PC-3 (cell line): ENCODE measurements at places on chromosomes 7 and 10.

DNA sequence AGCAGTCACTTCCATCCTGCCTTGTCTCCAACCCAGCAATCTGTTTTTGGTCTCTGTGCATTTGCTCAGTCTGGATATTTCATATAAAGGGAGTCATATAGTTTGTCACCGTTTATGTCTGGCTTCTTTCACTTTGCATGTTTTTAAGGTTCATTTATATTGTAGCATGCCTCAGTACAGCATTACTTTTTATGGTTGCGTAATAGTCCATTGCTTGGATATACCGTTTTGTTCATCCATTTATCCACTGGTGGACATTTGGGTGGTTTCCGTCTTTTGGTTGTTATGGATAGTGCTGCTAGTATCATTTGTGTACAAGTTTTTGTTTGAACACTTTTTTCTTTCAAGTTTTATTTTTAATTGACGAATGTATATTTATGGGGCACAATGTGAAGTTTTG lies 18.2 kb downstream of the TBC1D12 start:
- DNase-seq: no peak

- no peak for DNase-seq
These were observed 125.7 kb upstream of the CDK1 start for GRCh38 chr10:60652628-60653027.

GRCh38 chr10:120987359-120987758 lies 136.2 kb downstream of the WDR11 start:
- DNase-seq: no peak

DNA sequence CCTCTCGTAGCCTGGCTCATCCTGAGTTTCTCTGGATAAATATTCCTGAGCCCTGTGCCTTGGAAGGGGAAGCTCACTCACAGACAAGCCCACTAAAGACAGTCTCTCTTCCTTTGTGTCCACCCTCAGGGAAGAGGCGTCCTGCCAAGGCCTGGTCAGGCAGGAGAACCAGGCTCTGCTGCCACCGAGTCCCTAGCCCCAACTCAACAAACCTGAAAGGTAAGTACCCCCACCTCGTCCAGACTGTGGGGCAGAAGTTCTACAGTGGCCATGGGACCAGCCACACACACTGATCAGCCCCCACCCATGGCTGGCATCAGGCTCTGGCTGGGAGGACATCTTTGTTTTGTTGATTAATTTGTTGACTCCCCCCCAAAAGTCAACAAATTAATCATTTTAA lies 2.8 kb downstream of the GPR15LG start:
- DNase-seq: no peak

- DNase-seq: no peak
These were observed 612.2 kb upstream of the MKI67 start for GRCh38 chr10:128738386-128738915.

- peak; percentile 7 for DNase-seq
These were observed 3.1 kb downstream of the HERPUD2 start for GRCh38 chr7:35691827-35692307.

GRCh38 chr7:154480817-154481216 lies 428.6 kb downstream of the DPP6 start:
- no peak for DNase-seq

GRCh38 chr7:25752967-25753791 lies 398.8 kb upstream of the NFE2L3 start:
- DNase-seq: peak; percentile 2

- no peak for DNase-seq
These were observed 63.6 kb downstream of the CUBN start for GRCh38 chr10:17066000-17066399.

- DNase-seq: peak; percentile 37
These were observed 22.3 kb downstream of the SCART1 start for GRCh38 chr10:133475821-133476640.

DNA sequence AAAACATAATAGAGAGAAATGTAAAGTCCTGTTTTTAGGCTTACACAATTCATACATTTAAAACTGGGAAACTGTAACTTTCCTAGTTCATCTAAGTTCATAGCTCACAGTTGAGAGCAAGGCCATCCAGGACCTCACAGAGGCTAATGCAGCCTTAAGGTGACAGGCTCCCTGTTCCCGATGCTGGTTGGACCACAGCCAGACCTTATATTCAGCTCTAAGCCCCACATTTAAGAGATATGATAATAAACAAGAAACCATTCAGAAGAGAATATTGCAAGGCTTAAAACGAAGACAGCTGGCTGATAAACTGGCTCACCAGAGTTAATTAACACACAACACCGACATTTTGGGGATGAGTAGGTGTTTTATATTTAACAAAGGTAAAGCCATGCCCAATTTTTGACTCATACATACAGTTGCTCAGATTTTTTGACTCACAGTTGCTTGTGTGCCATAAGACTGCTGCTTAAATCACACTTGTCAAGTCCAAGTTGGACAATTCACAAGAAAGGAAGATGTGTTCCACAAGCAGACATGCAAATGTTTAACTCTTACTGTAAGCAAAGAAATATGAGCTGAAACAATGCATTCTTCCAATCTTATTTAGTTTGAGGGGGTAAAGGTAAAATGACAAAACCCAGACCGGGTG lies 41.1 kb upstream of the TMEM213 start:
- peak; percentile 79 for DNase-seq

GRCh38 chr7:116261904-116262303 lies 51.6 kb downstream of the TES start:
- no peak for DNase-seq

DNA sequence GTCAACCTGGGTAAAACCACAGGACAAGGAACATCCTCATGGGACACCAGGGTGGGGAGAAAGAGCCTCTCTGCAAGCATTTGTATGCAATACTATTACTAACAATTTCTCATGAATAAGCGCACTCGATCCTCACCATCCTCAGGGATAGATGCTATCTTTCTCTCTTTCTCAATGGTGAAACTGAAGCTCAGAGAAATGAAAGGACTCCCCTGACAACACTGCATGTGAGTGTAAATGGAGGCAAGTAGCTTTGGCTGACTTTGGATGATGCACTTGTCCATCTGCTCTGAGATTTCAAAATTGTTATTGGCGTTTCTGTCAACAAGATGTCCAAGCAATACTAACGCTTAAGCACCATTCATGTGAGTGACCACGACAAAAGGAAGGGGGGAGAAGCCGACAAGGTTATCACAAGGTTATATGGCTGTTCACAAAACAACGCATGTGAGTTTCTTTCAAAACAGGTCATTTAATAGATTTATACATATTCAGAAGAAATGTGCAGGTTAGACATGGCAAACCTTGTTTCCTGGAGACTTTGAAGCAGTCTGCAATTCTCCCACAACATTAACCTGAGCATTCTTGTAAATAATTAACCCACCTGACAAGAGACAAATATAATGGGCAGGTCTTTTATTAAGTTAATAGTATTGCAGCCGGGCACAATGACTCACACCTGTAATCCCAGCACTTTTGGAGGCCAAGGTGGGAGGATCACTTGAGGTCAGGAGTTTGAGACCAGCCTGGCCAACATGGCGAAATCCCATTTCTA lies 54.0 kb downstream of the IFIT5 start:
- no peak for DNase-seq

GRCh38 chr10:32893434-32893833 lies 64.6 kb downstream of the ITGB1 start:
- DNase-seq: peak; percentile 32

- no peak for DNase-seq
These were observed 11.0 kb upstream of the IL6 start for GRCh38 chr7:22715969-22716368.

GRCh38 chr7:35975851-35976454 lies 175.1 kb downstream of the SEPTIN7 start:
- peak; percentile 84 for DNase-seq

GRCh38 chr7:40714363-40715052 lies 579.7 kb downstream of the SUGCT start:
- DNase-seq: no peak

DNA sequence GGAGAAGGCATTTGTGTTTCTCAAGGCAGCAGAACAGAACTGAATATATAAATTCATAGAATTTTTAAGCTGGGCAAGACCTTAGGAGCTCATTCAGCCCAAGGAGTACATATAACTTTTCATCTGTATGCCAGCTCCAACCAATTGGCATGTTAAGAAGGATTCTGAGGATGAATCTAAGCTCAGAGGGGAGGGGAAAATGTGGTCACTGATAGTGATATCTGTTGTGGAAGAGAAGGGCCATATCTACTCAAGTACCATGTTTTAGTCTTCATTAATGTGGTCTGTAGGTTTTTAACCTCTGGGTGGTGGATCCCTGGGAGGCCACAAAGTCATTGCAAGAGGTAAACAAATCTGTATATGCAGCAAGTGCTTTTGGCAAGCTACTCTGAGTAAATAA lies 6.4 kb downstream of the CALD1 start:
- DNase-seq: no peak

DNA sequence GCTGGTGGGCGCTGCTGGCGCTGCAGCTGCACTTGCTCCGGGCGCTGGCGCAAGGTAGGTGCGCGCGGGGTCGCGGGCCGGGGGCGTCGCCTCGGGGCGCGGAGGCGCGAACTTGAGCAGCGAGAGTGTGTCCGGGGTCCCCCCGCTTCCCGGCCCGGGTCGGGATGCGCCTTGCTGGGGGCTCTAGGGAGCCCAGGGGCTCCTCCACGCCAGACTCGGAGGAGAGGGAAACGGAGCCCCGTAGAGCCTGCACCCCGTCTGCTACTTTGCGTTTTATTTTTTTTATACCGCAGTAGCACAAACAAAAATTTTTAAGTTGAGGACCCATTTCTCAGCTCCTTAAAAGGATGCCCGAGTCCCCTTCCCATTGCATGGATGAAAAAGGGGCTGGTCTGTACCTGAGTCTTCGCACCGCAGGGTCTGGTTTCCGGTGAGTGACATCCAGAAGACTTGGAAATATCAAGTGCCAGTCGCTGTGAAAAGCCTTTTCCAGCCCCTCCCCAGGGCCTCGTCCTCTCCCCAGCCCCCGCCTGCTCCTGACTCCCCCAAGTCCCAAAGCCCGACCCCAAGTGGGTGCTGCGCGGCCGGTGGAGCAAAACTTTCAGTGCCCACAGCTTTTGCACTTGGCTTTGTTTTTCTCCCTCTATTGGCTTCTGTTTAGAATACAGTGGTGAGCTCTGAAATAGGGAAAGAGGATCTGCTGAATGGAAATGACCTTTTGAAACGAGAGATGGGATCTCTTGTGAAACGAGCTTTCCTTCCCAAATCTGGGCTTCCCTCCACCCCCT lies 973 bp downstream of the SDK1 start:
- DNase-seq: peak; percentile 39

- no peak for DNase-seq
These were observed 42.1 kb upstream of the RAPGEF5 start for GRCh38 chr7:22399091-22399490.

- DNase-seq: no peak
These were observed 151.2 kb upstream of the TNRC18 start for GRCh38 chr7:5574770-5575269.

DNA sequence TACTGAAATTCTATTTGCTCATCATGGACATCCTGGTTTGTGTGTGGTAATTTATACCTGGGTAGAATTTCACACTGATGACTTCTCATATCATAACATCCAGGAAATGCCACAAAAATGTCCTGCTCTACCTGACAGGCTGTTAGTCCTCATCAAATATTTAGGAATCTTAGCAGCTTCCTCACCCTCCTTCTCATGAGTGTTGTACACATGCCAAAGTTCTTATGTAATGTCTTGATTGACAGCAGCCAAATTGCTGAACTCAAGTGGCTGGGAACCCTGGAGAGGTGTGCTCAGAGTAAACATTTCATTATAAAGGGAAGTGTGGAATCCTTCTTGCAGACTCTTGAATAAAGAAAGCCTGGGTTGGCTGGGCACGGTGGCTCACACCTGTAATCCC lies 8.9 kb downstream of the EEPD1 start:
- peak; percentile 98 for DNase-seq

DNA sequence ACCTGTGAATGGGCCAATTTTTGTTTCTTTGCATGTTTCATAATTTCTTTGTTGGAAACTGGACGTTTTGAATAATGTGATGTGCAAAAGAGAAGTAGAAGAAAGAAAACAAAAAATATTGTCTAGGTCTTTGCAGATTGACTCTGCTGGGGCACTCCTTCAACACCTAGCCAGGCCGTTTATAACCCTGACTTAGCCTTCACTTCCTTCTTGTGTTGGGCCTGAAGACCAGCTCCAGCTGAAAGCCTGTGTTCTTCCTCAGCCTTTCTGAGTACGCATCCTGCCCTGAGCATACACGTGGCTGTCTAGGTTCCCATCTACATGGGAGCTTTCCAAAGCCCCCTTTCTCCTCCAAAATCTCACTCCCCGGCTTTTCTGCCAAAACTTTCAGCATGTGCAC lies 41.9 kb downstream of the LMTK2 start:
- no peak for DNase-seq

GRCh38 chr10:79079490-79080355 lies 11.0 kb downstream of the ZMIZ1 start:
- peak; percentile 79 for DNase-seq
